ENCODE measurements at places on chromosomes 16 and 17.

GRCh38 chr16:50360033-50360778 is 8.6 kb downstream of the BRD7 start:
- DNase-seq: no peak

DNA sequence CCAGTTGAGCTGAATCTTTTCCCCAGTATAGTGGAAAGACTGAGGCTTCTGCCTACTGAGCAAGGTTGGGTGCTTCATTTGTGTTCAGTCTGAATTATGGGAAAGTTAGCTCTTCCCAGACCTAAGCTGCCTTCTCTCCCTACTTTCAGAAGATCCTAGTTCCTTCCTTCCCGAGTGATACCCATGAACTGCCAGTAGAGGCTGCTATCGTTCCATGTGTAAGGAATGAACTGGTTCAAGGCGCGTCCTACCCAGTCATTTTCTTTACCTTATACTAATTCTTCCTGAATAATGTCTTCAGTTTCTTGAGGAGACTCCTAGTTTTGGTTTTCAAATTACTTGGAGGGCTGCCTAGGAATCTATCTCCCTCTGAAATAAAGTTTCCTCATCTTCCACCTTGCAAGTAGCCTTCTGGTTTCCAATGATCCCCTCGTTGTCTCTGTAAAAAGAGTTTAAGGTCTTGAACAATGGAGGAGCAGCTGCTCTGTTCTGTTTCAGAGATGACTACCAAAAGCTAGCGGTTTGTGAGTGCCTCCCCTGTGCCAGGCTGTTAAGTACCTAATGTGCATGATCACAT is 934 bp upstream of the AOC2 start:
- DNase-seq: peak; percentile 8

GRCh38 chr16:21600031-21600773 is 825 bp downstream of the METTL9 start:
- peak; percentile 22 for DNase-seq

DNA sequence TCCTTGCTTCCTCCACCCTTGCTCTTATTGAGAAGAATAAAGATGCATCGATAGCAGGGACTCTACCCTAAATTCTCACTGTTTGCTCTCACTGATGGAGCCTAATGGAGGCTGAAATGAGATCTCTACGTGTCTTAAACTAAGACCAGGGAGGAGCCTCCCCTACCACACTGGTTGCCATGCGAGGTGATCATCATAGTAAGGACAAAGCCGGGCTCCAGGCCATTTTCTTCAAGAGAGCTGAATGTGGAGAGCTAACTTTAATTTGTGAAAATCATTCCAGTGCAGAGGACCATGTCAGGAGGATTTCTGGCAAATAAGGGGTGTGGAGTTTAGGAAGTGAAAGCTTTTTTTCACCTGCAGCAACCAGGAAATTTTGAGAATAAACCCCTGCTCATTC is 5.6 kb downstream of the CDH11 start:
- no peak for DNase-seq

DNA sequence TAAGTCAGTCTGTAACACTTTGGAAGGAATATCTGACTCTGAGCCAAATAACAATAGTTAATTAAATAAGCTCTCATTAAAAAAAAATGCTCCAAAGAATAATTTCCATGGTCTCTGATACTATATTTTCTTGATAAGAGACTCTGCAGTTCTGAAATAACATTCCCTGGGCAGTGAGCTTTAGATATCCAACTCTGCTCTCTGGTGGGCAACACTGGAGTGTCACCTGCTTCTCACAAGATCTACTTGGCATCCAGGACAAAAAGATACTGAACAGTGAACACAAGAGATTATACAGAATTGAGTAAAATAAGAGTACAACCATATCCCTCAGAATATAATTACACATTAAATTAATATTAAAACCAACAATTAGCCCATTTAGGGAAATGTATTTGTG is 13.7 kb downstream of the BLMH start:
- DNase-seq: no peak

DNA sequence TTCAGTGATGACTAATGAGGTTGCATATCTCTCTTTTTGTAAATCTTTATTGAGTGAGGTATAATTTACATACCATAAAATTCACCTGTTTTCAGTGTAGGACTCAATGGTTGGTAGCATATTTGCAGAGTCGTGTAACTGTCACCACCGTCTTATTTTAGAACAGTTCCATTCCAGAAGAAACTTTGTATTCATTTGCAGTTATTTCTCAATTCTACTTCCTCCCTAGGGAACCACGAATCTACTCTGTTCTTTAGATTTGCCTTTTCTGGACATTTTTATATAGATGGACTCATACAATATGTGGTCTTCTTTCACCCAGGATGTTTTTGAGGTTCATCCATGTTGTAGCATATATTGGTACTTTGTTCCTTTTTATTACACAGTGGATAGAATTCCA is 3.7 kb downstream of the FTO start:
- no peak for DNase-seq

- DNase-seq: no peak
Measured at GRCh38 chr16:4860727-4861342, 13.6 kb downstream of the UBN1 start.

DNA sequence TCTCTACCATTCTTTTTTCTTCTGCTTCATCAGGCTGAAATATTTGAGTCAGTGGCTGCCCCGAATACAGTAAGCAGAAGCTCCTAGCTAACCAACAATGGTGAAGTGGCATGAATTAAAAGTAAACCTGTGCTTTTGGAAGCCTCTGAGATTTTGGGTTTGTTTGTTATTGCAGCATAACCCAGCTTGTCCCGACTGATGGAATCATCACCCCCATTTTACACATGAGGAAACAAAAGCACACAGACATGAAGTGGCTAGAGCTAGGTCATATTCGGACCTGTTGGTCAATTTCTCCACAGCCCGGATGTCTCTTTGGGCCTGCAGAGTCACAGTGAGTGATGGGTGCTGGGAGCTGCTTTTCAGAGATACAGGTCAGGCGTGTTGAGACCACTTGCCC is 39.4 kb downstream of the IRX5 start:
- no peak for DNase-seq

GRCh38 chr17:8484465-8484864 is 48.8 kb downstream of the NDEL1 start:
- DNase-seq: no peak

GRCh38 chr17:269616-270514 is 82.7 kb downstream of the RPH3AL start:
- DNase-seq: no peak

GRCh38 chr17:42709561-42709960 is 27.2 kb downstream of the CNTNAP1 start:
- DNase-seq: no peak

DNA sequence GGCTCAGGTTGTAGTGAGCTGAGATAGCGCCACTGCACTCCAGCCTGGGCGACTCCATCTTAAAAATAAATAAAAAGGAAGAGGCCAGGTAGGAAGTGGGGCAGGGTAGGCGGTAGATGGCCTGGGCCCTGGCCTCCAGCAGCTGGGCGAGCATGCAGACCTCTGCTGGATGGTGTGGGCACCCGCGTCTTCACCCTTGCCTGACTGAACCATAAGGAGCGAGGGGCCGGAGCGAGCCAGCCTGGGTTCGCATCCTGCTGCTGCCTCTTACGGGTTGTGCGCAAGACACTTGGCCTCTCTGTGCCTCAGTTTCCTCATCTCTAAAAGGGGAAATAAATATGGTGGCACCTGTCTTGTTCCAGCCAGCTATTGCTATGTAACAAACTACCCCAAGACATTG is 146.1 kb upstream of the GSE1 start:
- DNase-seq: no peak

GRCh38 chr16:2914233-2914632 is 2.5 kb downstream of the FLYWCH1 start:
- no peak for DNase-seq

DNA sequence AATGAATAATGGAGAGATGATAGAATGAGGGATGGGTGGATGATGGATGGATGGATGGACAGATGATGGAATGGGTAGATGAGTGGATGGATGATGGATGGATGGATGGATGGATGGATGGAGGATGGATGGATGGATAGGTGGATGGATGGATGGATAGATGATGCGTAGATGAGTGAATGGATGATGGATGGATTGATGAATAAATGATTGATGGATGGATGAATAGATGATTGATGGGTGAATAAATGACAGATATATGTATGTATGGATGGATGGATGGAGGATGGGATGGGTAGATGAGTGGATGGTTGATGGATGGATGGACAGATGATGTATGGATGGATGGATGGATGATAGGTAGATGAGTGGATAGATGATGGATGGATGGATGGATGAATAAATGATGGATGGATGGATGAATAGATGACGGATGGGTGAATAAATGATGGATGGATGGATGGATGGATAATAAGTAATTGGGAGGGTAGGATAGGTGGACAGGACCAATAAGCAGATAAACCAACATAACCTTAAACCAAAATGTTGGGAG is 7.9 kb downstream of the TRPV3 start:
- DNase-seq: no peak

DNA sequence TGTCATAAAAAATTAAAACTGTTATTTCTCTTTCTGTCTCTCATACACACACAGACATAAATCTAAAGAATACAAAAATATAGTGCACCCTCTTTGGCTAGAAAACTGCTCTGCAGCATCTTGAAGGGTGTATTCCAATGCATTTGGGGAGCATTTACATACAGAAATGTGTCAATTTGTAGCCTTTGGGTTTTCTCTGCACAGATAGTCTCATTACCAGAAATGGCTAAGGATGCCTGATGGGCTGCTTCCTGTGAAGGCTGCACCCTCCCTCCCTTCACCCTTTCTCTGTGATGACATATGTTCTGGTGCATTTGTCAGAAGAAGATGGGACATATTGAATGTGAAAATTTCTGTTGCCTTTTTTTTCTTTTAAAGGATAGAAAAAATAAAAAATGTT is 1239.3 kb downstream of the CDH11 start:
- DNase-seq: no peak

DNA sequence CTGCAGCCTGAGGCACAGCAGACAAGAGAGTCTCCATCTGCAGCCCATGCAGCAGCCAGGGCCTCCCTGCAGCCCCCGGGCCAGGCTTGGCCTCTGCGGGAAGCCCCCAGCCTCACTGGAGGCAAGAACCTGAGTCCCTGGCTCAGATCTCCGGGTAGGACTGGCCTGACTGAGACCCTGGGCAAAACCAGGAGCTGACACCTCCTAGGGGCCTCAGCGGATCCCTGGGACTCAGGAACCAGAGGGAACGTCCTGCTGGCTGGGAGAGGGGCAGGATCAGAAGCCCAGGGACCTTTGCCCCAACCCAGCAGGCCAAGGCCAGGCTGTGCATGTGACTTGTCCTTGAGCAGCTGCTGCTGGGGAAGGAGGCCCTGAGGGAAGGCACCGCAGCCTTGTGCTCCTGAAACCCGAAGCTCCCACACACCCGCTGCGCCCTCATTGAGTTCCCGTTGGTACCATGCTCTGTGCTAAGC is 1.7 kb upstream of the PRSS21 start:
- no peak for DNase-seq

- DNase-seq: peak; percentile 44
Measured at GRCh38 chr16:58628845-58629732, 537 bp downstream of the CNOT1 start.

DNA sequence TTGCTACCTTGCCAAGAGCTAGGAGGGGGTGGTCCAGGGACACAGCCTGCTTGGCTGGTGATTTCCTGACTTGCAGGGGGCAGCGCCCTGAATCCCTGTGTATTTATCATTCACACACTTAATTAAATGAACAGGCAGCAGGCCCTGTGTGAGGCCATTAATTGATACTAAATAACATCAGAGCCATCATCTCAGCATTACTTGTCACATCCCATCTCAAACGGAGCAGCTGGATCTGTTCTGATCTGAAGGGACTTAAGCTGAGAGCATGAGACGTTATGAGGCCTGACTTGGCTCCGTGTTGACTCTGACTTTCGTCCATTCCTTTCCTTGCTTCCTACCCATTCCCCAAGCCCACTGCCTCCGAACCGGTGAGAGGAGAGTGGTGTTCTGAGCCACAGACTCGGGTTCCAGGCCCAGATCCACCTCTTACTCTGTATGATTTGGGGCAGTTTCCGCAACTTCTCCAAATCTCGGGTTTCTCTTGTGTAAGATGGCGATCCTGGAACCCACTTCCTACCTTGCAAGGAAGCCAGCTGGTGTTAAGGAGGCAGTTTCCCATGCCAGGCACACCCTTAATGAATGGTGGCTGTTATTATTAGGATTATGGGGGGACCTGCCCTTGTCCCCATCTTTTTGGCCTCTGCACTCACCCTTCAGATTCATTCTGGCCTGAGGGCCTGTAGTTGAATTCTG is 33.8 kb downstream of the CACNA1G start:
- DNase-seq: no peak

- DNase-seq: no peak
Measured at GRCh38 chr17:80402959-80403358, 12.0 kb upstream of the ENDOV start.
